NCI-H187 (cell line): ENCODE measurements at places on chromosomes 5 and 9.

- no peak for DNase-seq
These were observed 195.7 kb downstream of the CD180 start for GRCh38 chr5:67000794-67001475.

GRCh38 chr5:172223901-172224873 is 30.2 kb downstream of the EFCAB9 start:
- no peak for DNase-seq

GRCh38 chr5:36880761-36881160 is 4.2 kb downstream of the NIPBL start:
- DNase-seq, result no peak

DNA sequence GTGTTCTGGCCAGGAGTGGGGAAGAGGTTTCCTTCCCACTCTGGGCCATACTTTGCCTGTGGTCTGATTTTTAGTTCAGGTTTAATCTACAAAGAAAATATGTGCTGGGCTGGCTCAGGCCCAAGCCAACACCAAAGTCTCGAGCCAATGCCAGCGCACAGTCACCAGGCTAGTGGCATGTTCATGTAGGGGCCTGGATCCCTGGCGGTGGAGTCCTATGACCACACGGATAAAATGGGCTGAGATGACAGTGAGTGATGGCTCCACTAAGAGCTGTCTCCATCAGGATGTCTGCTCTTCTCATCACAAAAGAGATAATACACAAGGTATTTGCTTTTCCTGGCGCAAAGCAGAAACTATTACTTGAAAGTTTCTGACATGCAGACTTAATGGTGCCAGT is 92.9 kb upstream of the PTPN3 start:
- DNase-seq, result no peak

- DNase-seq, result no peak
These were observed 22.1 kb downstream of the DAB2IP start for GRCh38 chr9:121673576-121673975.

DNA sequence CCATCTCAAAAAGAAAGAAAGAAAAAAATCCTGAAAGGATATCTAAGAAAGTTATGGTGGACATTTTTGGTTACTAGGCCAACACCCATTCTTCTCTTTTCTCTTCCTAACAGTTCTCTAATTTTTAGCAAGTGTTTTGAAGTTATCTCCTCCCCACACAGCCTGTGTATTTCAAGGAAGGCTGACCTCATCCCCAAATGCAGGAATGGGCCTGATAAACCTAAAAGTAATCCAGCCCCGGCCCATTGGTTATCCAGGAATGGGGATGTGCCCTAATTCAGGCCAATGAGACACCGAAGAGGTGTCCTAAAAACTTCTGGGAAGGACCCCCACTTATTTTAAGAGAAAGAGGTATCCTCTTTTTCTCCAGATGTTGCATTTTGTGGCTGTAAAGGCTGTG is 46.6 kb downstream of the F2R start:
- no peak for DNase-seq

GRCh38 chr5:169736653-169737052 is 99.6 kb downstream of the DOCK2 start:
- DNase-seq, result no peak
